Activated T-cell treated with anti-CD3 and anti-CD28 coated beads for 1 hour (primary cell): ENCODE measurements at places on chromosomes 2 and 18.
A peak's percentile ranks its signal among the peaks of the same experiment; 100 is the strongest.

GRCh38 chr2:33134086-33134771 is 187.5 kb downstream of the LTBP1 start:
- no peak for DNase-seq

DNA sequence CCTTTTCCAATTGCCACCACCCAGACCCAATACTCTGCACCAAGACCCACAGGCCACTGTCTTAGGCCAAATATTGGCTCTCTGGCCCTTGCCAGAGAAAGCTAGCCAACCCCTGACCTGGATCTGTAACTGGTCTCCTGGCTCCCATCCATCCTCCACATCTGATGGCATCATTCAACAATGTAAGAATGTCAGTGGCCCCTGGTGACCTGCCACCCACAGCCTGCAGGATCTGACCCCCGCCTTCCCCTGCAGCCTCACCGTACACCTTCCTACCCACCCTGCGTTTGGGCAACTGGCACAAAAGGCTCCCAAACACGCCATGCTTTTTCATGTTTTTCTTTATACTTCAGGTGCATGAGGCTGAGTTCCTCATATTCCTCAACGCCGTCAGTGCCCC is 60.0 kb upstream of the ASAP2 start:
- no peak for DNase-seq

DNA sequence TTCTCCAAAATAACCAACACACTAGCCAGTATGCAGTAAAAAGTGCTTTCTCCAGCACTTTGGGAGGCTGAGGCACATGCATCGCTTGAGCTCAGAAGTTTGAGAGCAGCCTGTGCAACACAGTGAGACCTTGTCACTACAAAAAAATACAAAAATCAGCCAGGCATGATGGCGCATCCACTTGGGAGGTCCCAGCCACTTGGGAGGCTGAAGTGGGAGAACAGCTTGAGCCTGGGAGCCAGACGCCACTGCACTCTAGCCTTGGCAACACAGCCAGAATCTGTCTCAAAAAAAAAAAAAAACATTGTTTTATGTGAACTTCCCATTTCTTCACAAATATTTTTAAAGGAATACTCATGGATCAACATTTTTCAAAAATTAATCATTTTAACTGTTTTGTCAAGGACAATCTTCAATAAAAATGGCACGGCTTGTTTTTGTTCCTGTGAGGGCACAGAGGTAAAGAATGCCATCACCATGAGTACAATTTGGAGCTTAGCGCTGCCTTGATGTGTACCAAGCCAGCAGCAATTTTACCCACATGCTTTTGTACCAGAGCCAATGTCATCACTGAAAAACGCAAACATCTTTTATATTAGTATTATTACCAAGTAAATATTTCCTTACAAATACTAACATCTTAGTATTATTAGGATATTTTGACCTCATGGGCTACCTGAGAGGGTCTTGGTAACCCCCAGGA is 26.7 kb downstream of the RAB1A start:
- DNase-seq, result no peak

DNA sequence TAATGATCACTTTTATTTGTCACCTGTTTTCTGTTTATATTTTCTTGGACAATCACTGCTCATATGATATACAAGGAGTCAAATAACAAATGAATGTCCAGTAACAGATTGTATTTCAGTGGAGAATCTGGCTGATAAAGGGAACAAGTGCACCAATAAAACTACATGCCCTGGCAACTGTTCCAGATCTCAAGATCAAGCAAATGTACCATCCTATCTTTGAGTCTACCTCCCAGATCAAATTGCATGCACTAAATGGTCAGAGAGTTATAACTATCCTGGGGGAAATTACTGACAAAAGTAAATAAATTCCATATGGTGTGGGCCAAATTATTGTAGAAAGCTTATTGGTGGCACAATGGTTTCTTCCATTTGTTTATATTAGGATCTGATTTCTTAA is 452.8 kb downstream of the MBD2 start:
- DNase-seq, result no peak

GRCh38 chr2:206615417-206616089 is 26.7 kb upstream of the FAM237A start:
- no peak for DNase-seq

GRCh38 chr2:29053670-29054400 is 20.5 kb downstream of the PCARE start:
- DNase-seq, result no peak

GRCh38 chr2:226057914-226058313 is 658.4 kb downstream of the NYAP2 start:
- no peak for DNase-seq

- no peak for DNase-seq
Observed at GRCh38 chr2:119377993-119378345, 11.2 kb downstream of the DBI start.

GRCh38 chr2:27992787-27993401 is 102.4 kb downstream of the BABAM2 start:
- DNase-seq, result no peak

DNA sequence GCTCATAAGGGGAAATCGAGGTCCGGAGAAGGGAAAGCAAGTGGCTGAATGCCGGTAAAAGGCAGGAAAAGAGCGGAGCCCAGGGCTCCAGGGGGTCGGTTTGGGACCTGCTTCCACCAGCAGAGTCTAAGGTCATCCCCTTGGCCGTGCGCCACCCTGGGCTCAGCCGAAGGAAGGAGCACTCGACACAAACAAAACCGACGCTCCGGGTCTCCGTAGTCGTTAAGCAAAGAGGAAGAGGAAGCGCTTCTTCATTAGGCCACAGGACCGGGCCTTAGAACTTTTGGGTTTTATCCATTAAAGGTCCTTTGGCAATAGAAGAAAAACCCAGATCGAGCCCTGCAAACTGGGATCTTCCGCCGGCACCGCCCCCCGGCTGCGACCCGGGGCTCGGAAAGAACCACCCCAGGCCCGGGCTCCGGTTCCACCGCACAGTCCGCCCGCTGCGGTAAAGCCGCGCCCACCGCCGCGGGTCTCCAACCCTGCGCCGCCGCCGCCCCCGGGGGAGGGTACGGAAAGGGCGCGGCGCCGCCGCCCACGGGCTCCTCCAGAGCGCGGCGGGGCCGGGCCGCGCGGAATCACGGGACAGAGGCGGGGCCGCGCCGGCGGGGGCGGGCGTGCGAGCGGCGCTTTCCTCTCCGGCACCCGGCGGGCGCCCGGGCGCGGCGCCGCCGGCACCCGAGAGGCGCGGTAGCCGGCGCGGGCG is at the start of gene TTL:
TTL (plus strand) TSS at position 629 of the 706 bp plus-strand sequence. CDS start 189 bp downstream, outside the sequence.
- DNase-seq, result peak; percentile 72

DNA sequence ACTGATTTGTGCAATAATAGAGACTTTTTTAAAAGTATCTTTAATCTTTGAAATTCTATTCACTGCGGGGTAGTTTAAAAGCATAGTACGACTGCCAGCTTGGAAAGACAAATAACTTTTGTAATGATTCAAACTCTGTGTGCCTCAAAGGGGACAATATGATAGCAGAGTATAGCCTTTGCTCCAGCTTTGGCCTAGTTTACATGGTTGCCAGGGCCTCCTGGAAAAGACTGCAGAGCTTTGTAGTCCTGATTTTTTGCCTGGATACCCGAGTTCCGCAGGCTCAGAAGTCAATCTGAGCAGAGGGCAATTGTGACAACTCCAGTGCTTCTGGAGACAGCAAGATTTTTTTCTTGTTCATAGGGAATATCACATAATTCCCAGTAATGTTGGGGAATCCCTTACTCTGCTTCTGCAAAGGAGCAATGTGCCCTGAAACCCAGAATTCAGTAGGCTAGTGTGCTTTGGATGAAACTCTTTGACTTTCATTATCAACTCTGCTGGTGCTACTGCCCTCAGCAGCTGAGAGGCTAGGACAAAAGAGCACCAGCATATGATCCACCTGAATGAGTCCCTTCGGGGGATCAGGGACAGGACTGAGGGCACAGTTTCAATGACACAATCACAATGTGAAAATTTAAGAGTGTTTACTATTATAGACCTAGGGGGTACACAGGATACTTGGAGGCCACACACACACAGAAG is 768.1 kb downstream of the TMEM182 start:
- DNase-seq, result no peak

GRCh38 chr18:48869591-48869990 is 81.2 kb downstream of the SMAD7 start:
- DNase-seq, result no peak

DNA sequence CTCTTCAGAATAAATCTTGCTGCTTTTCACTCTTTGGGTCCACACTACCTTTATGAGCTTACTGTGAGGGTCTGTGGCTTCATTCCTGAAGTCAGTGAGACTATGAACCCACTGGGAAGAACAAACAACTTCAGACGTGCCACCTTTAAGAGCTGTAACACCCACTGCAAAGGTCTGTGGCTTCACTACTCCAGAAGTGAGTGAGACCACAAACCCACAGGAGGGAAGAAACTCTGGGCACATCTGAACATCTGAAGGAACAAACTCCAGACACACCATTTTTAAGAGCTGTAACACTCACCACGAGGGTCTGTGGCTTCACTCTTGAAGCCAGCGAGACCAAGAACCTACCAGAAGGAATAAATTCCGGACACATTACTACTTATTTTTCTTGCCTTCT is 964.1 kb upstream of the NXPH2 start:
- no peak for DNase-seq

- DNase-seq, result no peak
Observed at GRCh38 chr18:30967701-30968100, 74.8 kb downstream of the DSC3 start.

DNA sequence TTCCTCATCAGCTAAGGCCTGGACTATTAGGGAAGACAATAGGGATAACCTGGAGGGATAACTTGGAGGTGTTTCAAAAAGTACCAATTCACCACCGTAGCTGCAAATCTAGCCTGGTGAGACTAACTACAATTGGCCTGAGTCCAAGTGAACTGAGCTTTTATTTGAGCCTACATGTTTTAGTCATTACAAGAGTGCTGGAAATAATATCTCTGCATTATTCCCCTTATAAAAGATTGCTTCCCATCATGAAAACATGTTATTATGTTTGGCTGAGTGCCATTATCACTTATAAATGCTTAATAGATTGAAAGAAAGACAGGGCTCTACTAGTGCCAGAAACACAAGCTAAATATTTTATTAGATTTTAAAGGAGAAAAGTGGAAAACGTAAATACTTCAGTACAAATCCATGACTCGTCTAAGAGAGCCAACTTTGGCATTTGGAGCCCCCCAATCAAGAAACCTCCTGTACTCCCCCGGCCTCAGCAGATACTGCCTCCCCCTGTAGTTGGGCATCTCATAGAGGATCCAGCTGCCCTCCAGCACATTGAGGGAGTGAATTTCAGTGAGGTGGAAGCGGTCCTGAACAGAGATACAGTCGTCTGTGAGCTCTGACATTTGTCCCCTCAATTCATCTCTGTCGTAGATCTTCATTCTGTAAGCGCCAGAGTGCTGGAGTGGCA is 3.6 kb downstream of the CRYGB start:
- DNase-seq, result no peak

DNA sequence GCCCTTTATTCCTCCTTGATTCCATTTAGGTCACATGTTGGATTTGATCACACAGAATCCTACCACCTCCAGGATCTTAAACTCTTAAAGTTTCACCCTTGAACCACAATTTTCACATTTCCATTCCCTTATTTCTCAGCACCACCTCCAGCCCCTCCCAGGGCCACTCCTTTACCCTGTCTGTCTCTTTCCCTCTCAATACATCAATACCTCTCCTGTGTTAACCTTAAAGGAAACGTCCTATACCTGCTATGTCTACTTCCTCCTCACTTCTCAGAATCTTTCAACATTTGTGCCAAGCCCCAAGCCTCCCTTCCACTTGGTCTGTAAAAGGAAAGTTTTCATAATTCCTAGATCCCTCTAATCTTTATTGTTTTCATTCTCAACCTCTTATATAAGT is 158.8 kb downstream of the BAZ2B start:
- no peak for DNase-seq

- no peak for DNase-seq
Observed at GRCh38 chr2:236008006-236008405, 160.2 kb downstream of the GBX2 start.

GRCh38 chr2:16406496-16407289 is 258.9 kb downstream of the CYRIA start:
- DNase-seq, result no peak

DNA sequence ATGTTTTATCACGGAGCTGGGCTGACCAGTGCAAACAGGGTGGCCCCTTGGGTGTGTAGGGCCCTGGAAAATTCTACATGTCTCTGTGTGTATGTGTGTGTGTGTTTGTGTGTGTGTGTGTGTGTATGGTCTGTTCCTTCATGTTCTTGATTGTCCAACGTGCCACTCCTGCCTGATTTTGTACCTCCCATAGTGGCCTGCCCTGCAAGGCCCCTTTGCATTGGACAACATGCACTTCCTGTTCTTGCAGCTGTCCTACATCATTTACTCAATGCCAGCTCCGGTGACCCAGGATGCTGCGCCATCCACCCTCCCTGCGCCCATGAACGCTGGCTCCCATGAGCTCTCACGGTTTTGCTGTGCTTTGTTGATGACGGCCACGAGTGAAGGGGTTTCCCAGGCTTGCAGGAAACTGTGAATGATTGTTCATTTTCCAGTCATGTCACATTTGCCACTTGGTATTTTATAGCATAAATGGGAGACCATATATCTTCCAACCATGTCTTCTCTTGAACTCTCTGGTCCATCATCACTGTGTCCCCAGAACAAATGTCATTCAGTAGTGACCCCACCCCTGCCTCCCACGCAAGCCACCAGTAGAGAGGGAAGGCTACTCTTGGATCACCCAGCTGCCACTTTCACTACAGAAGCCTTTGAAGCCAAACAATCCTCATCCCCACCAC is 69.7 kb upstream of the NCK2 start:
- DNase-seq, result no peak

DNA sequence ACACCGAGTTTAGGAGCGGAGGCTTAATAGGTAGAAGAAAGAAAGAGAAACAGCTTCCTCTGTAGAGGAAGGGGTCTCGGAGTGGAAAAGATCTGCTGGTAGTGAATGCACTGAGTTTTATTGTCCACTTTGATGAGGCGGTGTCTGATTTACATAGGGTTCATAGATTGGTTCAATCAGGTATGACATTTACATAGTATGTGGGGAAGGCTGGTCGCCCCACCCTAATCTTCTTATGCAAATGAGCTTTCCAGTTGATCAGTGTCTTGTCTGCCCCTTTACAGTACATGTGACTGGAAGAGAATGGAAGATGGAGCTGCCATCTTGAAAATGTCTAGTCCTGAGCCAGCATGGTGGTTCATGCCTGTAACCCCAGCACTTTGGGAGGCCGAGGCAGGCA is 19.9 kb upstream of the CNOT11 start:
- no peak for DNase-seq

DNA sequence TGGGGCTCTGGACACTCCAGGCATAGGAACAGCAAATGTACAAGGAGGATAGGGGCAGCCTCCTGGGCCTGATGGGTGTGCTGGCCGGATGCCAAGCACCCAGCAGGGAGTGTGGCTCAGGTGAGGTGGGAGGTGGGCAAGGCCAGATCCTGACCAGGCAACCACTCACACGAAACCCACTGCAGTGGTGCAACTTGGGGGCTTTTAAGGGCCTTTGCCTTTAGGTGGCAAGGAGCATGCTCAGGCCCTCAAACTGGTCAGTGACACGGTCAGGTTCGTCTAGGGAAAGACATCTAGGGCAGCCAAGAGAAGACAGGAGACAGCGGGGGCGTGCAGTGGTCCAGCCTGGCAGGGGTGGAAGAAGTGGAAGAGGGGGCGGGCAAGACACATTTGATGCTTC is 18.4 kb upstream of the TEX51 start:
- DNase-seq, result no peak

GRCh38 chr2:105383432-105384166 is 15.3 kb downstream of the FHL2 start:
- no peak for DNase-seq
